Stimulated activated CD8-positive, alpha-beta memory T cell treated with anti-CD3 and anti-CD28 coated beads, Interleukin-4, amount 100 ng/mL, for 1 hour (primary cell): ENCODE measurements at places on chromosomes 2 and 18.

DNA sequence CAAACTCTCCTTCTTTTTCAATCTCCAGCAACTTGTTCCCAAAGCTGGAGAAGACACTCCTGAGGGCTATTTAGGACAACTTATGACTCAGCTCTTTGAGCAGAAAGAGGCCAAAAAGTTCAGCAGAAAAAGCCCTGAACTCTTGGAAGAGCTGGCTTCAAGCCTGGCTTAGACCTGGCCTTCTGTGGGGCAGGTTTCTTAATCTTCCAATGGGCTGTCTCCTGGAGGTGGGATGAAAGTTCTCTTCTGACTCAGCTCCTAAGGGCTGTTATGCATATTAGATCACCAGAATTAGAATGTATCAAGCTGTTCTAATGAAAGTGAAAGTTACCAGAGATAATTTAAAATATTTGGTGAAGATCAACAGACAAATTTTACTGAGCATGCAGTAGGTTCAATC is 129.4 kb downstream of the RAD51AP2 start:
- DNase-seq: no peak

DNA sequence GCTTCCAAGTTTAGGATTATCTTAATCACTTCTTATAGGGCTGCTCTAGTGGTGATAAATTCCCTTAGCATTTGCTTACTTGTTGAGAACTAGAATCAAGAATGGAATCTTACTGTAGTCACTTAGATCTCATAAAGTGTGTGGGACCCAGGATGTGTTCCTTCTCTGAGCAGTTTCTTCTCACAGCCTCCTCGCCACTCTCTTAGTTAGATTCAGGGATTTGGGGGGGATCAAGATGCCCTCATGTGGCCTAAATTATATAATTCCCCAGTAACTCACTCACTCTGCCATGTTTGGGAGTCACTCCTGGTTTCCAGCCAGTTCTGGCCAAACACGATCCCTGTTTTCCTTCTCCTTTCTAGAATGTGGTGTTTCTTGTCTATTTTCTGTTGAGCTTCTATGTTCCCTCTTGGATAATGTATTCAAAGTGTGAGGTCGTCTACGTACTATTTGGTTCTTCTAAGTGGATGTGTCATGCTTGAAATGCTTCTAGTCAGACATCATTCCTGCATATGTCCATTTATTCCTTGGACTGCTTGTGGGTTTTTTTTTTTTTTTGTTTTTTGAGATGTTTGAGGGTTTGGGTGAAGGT is 414.9 kb upstream of the SYT4 start:
- DNase-seq: no peak

GRCh38 chr2:96872591-96873349 is 2.9 kb upstream of the SEMA4C start:
- DNase-seq: no peak

DNA sequence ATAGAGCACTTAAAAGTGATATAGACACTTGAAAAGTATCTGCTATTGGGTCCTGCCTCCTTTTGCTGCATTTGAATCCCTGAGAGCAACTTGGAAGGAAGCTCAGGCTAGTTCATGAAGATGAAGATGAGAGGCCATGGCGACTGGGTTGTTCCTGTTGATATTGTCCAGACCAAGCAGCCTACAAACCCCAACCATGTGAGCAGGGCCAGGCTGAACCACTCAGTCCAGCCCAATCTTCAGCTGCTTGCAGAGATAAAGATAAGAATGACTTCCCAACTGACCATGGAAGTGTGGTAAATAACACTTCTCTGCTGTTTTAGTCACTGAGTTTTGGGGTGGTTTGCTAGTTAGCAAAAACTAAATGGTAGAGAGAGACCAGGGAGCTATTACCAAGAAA is 417.6 kb downstream of the SOX11 start:
- DNase-seq: no peak

DNA sequence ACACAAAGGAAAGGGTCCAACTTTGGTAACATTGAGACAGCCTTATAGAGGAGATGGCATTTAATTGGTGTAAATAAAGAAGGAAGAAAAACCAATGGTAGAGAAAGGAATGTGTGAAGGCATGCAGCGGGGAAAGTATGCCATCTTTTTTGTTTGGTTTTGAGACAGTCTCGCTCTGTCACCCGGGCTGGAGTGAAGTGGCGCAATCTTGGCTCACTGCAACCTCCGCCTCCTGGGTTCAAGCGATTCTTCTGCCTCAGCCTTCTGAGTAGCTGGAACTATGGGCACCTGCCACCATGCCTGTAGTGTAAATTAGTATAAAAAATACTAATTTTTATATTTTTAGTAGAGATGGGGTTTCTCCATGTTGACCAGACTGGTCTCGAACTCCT is 6.4 kb downstream of the RIOK3 start:
- DNase-seq: no peak

- no peak for DNase-seq
Observed at GRCh38 chr2:133774654-133775015, 206.4 kb upstream of the NCKAP5 start.

DNA sequence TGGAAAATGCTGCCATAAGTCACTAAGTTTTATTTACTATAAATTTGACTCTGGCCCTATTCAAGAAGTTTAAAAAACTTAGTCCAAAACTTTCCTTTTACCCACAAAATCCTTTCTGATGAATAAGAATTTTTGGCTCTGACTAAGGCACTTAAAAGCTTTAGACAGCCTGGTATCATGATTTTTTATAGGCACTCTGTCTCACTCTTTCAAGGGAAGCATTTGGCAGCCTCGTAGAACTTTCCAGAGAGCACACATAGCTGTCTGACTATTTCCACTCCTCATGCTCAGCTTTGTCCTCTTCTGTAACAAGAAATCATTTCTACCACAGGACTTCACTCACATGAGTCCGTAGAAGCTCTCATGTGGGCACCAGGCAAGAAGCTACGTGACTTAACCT is 32.3 kb upstream of the XDH start:
- DNase-seq: no peak

GRCh38 chr2:239669899-239670460 is 269.2 kb upstream of the HDAC4 start:
- no peak for DNase-seq

GRCh38 chr2:180075870-180076269 is 68.8 kb upstream of the CWC22 start:
- DNase-seq: no peak

DNA sequence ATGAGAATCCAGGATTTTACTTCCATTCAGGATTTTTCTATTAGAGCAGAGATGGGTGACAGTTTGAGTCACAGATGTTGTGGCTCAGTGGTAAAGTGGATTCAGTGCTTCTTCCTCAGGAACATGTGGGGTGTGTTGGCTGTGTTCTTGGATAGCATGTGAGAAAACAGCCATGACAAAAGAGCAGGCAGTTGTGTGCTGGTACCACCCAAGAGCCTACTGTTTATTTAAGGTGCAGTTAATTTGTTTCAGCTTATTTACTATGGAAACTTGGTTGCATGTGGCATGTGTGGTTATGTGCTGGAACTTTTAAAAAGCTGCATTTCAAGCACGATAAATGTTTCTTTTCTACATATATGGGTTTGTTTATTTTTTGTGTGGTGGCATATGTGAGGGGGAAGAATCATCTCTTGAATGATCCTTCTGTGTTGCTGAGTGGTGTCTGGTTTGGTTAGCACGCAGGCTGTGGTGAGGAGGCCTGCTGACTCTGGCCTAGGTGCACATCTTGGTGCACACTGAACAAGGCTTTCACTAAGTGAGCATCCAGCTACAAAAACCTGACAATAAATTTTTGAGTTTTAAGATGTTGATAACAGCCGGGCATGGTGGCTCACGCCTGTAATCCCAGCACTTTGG is 67.3 kb downstream of the SPTBN1 start:
- no peak for DNase-seq

DNA sequence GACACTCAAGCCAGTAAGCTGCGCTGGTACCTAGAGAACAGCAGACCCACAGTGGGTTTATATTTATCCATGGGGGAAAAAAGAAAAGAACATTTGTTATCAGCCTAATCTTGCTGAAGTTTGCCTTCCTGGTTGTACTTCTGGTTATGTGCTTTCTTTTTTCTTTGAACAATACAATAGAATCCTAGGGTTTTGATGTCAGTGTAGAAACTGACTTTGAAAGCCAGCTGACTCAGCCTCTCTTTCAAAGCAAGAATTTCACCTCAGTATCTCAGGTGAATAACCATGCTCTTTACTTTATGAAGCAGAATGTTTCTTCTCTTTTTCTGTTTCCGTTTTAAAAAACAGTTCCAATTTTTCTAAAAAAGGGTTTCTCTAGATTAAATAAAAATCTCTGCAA is 78.4 kb downstream of the CD8B2 start:
- no peak for DNase-seq

GRCh38 chr2:3885629-3886628 is 182.6 kb downstream of the DCDC2C start:
- no peak for DNase-seq

DNA sequence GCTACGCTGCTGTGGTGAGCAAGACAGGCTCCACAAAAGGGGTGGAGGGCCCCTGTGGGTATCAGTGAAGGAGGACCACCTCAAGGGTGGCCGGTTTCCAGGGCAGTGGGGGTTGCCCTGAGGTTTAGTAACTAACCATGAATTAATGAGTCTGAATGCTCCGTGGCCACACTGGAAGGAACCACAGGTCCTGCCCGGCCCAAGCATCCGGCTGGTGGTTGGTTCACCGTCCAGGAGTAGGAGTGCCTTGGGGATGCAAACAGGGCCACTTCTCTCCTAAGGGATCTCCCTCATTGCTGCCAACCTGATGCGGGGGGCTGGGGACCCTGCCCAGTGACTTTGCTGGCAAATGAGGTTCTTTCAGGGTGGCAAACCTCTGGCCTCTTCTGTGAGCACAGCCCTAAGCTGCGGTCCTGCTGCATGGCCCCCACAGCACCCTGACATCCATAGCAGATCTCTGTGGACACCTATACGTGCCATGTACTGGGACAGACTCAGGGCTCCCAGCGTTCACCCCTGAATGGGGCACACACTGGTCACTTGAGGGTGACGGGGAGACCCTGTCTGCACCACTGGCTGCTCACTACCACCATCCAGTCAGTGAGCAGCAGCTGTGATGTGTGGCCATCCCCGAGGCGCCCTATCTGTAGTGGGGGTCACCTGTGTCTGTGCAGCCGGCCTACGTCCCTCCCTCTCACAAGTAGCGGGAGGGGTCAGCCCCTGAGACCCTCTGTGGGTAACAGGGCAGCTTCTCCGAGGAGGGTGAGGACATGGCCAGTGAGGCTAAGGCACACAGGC is 41.6 kb downstream of the HS6ST1 start:
- no peak for DNase-seq

DNA sequence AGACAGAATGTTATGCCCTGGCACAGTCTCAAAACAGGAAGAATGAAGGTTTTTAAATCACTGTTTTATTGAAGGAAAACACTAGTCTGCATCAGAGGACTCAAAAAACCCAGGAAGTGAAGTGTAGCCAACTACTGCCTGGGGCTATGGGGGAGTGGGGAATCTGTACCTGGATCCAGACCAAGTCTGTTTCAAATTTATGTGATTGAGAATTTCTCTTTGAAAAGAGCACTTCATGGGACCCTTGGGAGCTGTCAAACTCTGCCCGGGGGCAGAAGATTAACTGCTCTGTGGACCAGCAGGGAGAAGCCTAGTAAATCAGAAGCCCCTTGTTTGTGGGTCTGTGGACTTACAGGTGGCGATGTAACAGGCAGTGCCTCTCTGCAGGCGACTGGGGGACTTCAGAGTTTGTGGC is 45.3 kb upstream of the TANC1 start:
- DNase-seq: no peak
